IPS DF 19.7 (cell line): ENCODE measurements at places on chromosomes 2 and 18.

DNA sequence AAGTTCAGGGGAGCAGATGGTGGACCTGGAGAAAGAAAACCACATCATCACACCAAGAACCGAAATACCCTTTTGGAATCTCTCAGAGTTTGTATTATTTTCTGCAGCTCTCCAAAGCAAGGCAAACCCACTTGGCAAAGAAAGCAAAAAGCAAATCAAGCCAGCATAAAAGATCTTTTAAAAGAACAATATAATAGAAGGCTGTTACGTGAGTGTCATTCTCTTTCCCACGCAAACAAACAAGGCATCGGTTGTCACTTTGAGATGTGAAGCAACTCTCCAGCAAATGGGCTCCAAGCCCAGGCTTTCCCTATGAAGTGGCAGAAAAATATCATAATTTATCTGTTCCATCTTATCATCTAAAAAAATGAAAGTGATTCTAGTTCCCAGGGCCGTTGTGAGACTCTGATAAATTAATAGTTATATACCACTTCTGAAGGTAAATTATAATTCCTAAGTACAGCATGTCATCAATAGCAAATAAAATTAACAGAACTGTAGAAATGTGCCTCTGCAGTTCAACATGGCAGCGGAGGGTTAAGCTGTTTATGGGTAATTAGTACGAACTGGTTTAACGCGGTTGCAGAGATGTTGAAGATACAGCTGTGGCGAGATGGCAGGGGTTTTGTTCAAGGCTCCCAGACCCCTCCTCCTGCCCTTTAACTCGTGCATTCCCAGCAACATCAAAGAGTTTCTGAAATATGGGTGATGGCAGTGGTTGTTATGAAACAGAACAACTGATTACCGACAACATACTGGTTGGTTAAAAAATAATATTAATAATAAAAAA lies 89.2 kb downstream of the EPHA4 start:
- DNase-seq: no peak

- no peak for DNase-seq
Measured at GRCh38 chr2:216362730-216363129, 9.6 kb downstream of the MARCHF4 start.

DNA sequence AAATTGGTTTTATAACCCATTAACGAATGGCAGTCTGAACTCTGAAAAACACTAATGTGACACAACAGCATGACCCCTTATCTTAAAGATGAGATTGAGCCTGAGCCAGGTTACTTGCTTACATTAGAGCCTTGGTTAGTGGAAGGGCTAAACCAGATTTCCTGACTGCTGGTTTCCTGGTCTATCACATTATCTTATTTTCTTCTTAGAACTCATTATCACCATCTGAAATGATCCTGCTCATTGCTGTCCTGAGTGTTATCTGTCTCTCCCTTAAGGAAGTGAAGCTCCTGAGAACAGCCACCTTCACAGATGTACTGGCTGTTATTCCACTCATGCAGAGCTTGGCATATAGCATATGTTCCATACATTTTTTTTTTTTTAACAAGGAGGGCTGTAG lies 9.0 kb upstream of the NRP2 start:
- DNase-seq: no peak

GRCh38 chr2:20645301-20645701 lies 5.6 kb downstream of the HS1BP3 start:
- no peak for DNase-seq

- no peak for DNase-seq
Measured at GRCh38 chr18:34965108-34965507, 76.1 kb upstream of the MAPRE2 start.

- no peak for DNase-seq
Measured at GRCh38 chr2:173574324-173575112, 219.8 kb downstream of the CDCA7 start.

DNA sequence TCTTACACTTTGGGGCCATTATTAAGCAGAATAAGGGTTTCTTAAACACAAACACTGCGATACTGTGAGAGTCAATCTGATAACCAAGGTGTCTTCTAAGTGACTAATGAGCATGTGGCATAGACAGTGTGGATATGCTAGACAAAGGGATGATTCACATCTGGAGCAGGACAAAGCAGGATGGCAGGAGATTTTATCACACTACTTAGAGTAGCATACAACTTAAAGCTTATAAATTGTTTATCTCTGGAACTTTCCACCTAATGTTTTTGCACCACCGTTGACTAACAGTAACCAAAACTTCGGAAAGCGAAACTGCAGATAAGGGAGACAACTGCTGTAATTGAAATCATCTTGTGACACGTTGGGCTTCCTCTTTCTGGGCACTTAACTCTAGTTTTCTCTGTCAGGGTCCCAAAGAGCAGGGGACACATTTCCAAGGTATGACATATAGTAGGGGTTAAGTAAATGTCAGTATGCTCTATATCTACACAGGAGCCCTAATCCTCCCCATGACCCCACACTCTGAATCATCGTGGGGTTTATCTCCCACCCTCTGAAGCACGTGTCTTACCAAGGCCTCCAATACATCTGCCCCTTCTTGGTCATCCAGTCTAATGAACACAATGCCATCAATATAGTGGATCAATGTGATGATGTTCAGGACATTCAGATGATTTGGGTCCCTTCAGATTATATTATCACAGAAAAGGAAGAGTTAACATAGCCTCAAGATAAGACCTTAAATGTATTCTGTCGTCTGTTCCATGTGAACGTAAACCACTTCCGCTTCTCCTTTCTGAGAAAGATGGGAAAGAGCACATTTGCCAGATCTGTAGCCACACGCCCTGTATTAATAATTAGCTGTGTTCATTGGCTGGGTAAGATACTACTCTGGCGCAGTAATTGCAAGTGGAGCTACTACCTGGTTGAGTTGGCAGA lies 78.7 kb downstream of the FTCDNL1 start:
- no peak for DNase-seq
